ENCODE measurements at places on chromosomes 5 and 9. TPM values are rescaled to one million over a fixed set of nuclear protein-coding genes. Genes with fewer than 3 reads are reported as not detected.

PAX5 gene
- not detected for total RNA-seq

ADRA1B gene
- total RNA-seq = not detected

FCN1 gene
- total RNA-seq = not detected

KCTD16 gene
- 0.34 TPM for total RNA-seq

C1QTNF2 gene
- total RNA-seq = 0.07 TPM

OTP gene
- not detected for total RNA-seq

MARCOL gene
- not detected for total RNA-seq

TMOD1 gene
- total RNA-seq = not detected

NDST1 gene
- total RNA-seq = 19.5 TPM

CCNJL gene
- 4.1 TPM for total RNA-seq

KIAA1191 gene
- 101 TPM for total RNA-seq

SHISAL2B gene
- not detected for total RNA-seq

PCDHGC5 gene
- total RNA-seq = 1.1 TPM

PCDHB4 gene
- total RNA-seq = under 0.01 TPM

RNF208 gene
- 0.34 TPM for total RNA-seq

UBE2QL1 gene
- not detected for total RNA-seq

SPAAR gene
- total RNA-seq = 0.07 TPM

SNX2 gene
- total RNA-seq = 69.9 TPM

HACD4 gene
- total RNA-seq = 7.9 TPM

DCTN3 gene
- total RNA-seq = 57.4 TPM

TCOF1 gene
- 29.3 TPM for total RNA-seq

SPINK5 gene
- 51.3 TPM for total RNA-seq

GPR150 gene
- 0.21 TPM for total RNA-seq

PTPDC1 gene
- 9.2 TPM for total RNA-seq
